Right ventricle myocardium superior (tissue), 1 donor: ENCODE measurements at places on chromosomes 12 and 14. TPM values are rescaled to one million over a fixed set of nuclear protein-coding genes. Genes with fewer than 3 reads are reported as not detected.
A peak's percentile ranks its signal among the peaks of the same experiment; 100 is the strongest.

- DNase-seq = no peak
These were observed 204.8 kb downstream of the NUAK1 start for GRCh38 chr12:105933671-105934665.

- no peak for DNase-seq
These were observed 55.5 kb downstream of the AVPR1A start for GRCh38 chr12:63095369-63095980.

Gene TMTC1
- 29.1 TPM for total RNA-seq

GRCh38 chr14:99174081-99174769 is 97.8 kb downstream of the BCL11B start:
- DNase-seq = no peak

Gene CLEC14A
- 28.8 TPM for total RNA-seq

DNA sequence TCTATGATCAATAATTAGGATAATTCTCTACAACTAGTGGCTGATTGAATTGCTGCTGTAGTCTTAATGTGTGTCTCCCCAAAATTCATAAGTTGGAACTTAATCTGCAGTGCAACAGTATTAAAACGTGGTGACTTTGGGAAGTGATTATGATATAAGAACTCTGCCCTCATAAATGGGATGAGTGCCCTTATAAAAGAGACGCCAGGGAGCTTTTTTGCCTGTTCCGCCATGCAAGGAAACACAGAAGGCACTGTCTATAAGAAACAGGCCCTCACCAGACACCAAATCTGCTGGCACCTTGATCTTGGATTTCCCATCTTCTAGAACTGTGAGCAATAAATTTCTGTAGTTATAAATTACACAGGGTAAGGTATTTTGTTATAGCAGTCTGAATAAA is 161.0 kb downstream of the ALX1 start:
- DNase-seq = no peak

DNA sequence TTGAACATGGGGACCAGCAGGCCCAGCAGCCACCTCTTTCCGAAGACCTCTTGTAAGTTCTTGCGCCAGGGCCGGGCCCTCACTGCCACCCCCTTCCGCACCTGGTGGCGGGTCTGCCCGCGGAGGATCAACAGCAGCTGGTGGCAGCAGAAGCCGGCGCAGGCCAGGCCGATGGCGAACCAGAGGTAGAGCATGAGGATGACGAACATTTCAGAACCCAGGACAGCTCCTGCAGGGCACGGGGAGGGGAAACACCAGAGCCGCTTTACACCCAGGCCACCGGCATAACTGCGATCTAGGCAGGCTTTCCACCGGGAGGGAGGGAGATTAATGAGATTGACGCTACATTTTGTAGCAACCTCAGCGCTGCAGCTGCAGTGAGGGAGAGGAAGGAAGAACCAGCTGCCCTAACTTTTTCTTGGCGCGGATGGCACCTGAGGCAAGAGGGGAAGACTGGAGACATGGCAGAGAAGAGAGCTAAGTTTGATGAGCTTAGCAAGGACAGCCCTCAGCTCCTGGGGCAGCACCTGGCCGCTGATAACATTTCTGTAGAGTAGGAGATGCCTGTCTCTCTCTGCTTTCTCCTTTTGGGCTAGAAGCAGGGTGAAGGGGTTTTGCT is 7.8 kb downstream of the ZDHHC22 start:
- DNase-seq = peak; percentile 54
